Occipital lobe (tissue), 3 donors: ENCODE measurements at places on chromosomes 2 and 18. TPM values are rescaled to one million over a fixed set of nuclear protein-coding genes. Genes with fewer than 3 reads are reported as not detected.

Gene CXCR2
- 2.3 TPM for total RNA-seq

Gene COBLL1
- 10.8 TPM for total RNA-seq

Gene ANKRD30BL
- total RNA-seq, result 27.9 TPM

Gene GDF7
- 0.16 TPM for total RNA-seq

Gene NT5DC4
- not detected for total RNA-seq

Gene STAMBP
- 20.4 TPM for total RNA-seq

Gene PRKAG3
- not detected for total RNA-seq

Gene LRP1B
- total RNA-seq, result 71.4 TPM

Gene PCARE
- total RNA-seq, result under 0.01 TPM

Gene SH3RF3
- total RNA-seq, result 12.3 TPM
